Right lobe of liver (tissue), 6 donors: ENCODE measurements at places on chromosomes 11 and 22. TPM values are rescaled to one million over a fixed set of nuclear protein-coding genes. Genes with fewer than 3 reads are reported as not detected.

DNA sequence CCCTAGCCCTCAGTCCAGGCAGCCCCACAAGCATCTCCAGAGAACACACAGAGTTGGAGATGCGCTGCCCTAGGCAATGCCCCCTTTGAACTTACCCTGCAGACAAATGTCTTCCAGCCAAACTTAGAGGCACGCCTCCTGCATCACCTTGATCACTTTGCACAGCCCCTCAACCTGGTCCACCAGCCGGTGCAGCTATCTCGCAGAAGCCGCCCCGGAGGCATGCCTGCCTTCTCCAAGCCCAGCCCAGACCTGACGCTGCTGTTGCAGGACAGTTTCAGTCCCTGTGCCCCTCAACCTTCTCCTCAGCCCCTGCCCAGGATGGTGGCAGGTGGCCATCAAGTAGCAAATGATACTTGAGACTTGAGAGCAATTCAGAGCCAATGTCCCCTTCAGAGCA lies 16.7 kb upstream of the POU2AF1 start:
- no peaks in the 10 kb centered on the region for H3K27me3 ChIP-seq
- no peak for DNase-seq
- H3K27ac ChIP-seq, result no peak overlapping the region
- no peaks in the 10 kb centered on the region for H3K36me3 ChIP-seq

GRCh38 chr11:95134491-95134890 lies 44.8 kb downstream of the ENDOD1 start:
- H3K27ac ChIP-seq, result no peak overlapping the region
- H3K4me3 ChIP-seq, result no peak overlapping the region
- DNase-seq, result no peak
- no peaks in the 10 kb centered on the region for H3K36me3 ChIP-seq
- H3K27me3 ChIP-seq, result no peaks in the 10 kb centered on the region

- no peak overlapping the region for H3K27ac ChIP-seq
- H3K4me3 ChIP-seq, result no peak overlapping the region
- no peaks in the 10 kb centered on the region for H3K27me3 ChIP-seq
These were observed 66.3 kb upstream of the CHRM4 start for GRCh38 chr11:46457659-46458424.

- no peaks in the 10 kb centered on the region for H3K27me3 ChIP-seq
- peak; percentile 94 for DNase-seq
- H3K27ac ChIP-seq, result peak overlapping the region; percentile 87
- H3K4me3 ChIP-seq, result peak overlapping the region; percentile 16
- H3K4me1 ChIP-seq, result peaks cover 34% of the 10 kb centered on the region
- no peaks in the 10 kb centered on the region for H3K36me3 ChIP-seq
These were observed 14.4 kb upstream of the LRP5 start for GRCh38 chr11:68297812-68298658.

DNA sequence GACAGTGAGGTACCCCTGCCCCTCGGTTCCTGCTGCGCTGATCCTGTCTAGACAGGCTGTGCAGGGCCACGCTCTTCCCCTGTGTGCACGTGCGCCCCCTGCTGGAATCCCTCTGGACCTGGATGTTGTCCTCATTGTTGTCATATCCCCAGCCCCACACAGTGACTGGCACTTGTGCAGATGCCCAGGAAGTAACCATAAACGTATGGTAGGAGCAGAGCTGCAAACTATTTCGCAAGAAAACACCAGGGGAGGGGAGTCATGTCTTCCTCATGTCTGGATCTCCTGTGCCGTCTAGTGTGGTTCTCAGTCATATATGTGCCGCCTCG lies 114.7 kb downstream of the CRYBB2 start:
- no peaks in the 10 kb centered on the region for H3K4me1 ChIP-seq
- H3K36me3 ChIP-seq, result no peaks in the 10 kb centered on the region
- H3K27me3 ChIP-seq, result no peaks in the 10 kb centered on the region
- no peak overlapping the region for H3K4me3 ChIP-seq
- peak; percentile 67 for DNase-seq

The FADS3 gene
- 15.0 TPM for total RNA-seq

- no peaks in the 10 kb centered on the region for H3K4me1 ChIP-seq
- H3K36me3 ChIP-seq, result no peaks in the 10 kb centered on the region
- H3K27ac ChIP-seq, result no peak overlapping the region
- H3K4me3 ChIP-seq, result no peak overlapping the region
- DNase-seq, result no peak
These were observed 34.6 kb downstream of the ZNRF3 start for GRCh38 chr22:28917747-28918549.

GRCh38 chr22:16960884-16961249 lies 47.2 kb downstream of the GAB4 start:
- H3K27me3 ChIP-seq, result no peaks in the 10 kb centered on the region
- no peak overlapping the region for H3K4me3 ChIP-seq
- no peak overlapping the region for H3K27ac ChIP-seq
- H3K4me1 ChIP-seq, result no peaks in the 10 kb centered on the region
- no peak for DNase-seq

The PRDM11 gene
- total RNA-seq, result 1.4 TPM

- H3K36me3 ChIP-seq, result no peaks in the 10 kb centered on the region
- H3K4me1 ChIP-seq, result no peaks in the 10 kb centered on the region
- no peak overlapping the region for H3K4me3 ChIP-seq
These were observed 680.5 kb upstream of the API5 start for GRCh38 chr11:42631220-42631843.

DNA sequence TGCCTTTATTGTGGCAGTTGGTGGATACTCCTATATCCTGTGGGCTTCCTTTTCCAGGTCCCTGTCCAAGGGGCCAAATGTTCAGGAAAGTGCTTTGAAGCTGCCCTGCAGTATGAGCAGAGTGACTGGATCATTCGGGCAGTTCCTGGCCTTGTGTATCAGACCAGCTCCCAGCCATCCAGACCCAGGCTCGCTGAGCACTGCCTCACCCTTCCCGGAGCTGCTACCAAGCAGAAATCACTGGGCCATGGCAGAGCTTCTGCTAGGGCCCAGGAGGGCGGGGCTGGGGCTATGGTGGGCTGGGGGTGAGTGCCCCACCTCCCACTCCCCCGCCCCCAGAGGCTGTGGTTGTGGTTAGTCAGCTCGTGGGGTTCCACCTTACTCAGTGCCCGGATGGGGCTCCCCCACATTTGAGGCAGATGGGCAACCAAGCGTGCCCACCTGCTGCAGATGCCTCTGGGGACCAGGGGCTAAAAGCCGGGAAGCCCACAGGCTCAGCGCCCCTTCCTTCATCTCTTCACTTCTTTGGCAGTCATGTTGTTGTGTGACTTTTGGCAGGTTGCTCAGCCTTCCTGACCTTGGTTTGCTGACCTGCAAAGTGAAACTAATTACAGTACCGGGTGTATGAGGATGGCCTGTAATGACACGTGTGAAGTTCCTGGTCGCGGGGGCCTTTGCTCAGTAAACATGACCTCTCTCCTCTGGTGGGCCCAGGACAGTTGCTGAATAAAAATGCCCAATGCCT lies 2.1 kb upstream of the LRRC32 start:
- no peak overlapping the region for H3K4me3 ChIP-seq
- peaks cover 4% of the 10 kb centered on the region for H3K4me1 ChIP-seq
- H3K36me3 ChIP-seq, result no peaks in the 10 kb centered on the region
- no peak for DNase-seq
- H3K27ac ChIP-seq, result no peak overlapping the region
- peaks cover 7% of the 10 kb centered on the region for H3K27me3 ChIP-seq

GRCh38 chr22:22030493-22031182 lies 48.1 kb upstream of the TOP3B start:
- H3K4me1 ChIP-seq, result no peaks in the 10 kb centered on the region
- no peak overlapping the region for H3K4me3 ChIP-seq

The MMP10 gene
- total RNA-seq, result not detected

The SIAE gene
- total RNA-seq, result 42.9 TPM

DNA sequence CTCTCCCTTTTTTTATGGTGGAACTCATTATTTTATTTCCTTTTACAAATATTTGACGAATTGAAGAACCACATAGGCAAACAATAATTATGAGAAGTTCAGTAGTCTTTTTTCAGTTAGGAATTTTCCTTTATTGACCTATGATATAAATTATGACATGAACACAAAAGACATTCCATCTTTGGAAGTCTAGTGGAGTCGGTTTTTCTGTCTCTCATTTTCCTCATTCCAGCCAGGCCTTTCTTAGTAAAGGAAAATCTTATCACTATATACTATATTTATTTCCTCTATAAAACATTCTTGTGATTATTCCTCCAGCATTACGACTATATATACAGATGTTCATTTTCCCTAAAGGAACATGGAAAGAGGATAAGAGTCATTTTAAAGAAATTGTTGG lies 1046.1 kb downstream of the DLG2 start:
- H3K4me3 ChIP-seq, result no peak overlapping the region
- no peak for DNase-seq
- no peaks in the 10 kb centered on the region for H3K36me3 ChIP-seq
- no peaks in the 10 kb centered on the region for H3K4me1 ChIP-seq

The ANO3 gene
- 1.5 TPM for total RNA-seq

- no peak for DNase-seq
- H3K27ac ChIP-seq, result no peak overlapping the region
- H3K4me3 ChIP-seq, result no peak overlapping the region
- H3K27me3 ChIP-seq, result no peaks in the 10 kb centered on the region
- no peaks in the 10 kb centered on the region for H3K4me1 ChIP-seq
- no peaks in the 10 kb centered on the region for H3K36me3 ChIP-seq
These were observed 13.1 kb upstream of the RELT start for GRCh38 chr11:73363147-73363546.
